Liver (tissue), 10 donors: ENCODE measurements at places on chromosomes 2 and 18. TPM values are rescaled to one million over a fixed set of nuclear protein-coding genes. Genes with fewer than 3 reads are reported as not detected.

DNA sequence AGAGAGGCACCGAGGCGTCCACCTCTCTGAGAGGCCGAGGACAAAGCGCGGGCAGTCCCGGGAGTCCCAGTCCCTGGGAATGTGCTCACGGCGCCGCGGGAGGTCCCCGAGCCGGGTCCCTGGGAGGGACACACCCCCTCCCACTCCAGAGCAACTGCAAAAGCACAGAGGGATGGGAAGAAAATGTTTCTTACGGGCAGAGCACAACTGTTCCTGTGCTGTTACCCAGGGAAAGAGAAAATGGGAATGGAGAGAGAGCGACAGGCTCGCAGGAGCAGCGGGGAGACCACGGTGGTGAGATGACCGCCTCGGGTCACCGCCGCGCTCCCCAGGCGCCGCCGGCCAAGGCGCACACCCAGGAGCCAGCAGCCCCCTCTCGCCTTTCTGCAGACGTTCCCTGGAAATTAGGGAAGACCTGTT lies 1.2 kb upstream of the BCL11A start:
- peak overlapping the region; percentile 71 for H3K4me3 ChIP-seq
- no peaks in the 10 kb centered on the region for H3K36me3 ChIP-seq
- peaks cover 64% of the 10 kb centered on the region for H3K4me1 ChIP-seq
- peak; percentile 56 for DNase-seq
- peaks cover 4% of the 10 kb centered on the region for H3K27me3 ChIP-seq

DNA sequence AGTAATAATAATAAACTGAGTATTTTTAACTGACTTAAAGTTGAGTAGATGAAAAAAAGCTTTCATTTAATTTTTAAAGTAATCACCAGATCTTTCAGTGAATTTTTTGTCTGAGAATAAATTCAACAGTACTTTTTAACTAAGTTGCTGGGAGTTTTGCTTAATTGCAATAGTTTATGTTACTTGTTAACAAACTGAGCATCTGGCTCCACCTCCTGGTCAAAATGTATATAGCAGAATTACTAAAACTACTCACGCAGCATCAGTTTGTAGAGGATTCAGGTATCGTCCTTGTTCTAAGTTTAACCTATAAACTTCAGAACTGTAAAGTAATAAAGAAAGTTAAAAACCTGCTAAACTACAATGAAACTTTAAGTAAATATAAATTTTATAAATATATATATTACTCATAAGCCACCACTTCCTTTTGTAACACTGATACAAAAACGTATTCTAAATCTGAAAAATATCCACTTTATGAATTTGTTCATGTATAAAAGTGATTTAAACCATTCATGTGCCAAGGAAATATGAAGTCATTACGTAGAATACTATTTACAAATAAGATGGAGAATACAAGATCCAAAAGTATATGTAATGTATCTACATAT lies 21.3 kb downstream of the NOL10 start:
- no peak for DNase-seq
- no peak overlapping the region for H3K27ac ChIP-seq

- H3K4me3 ChIP-seq = no peak overlapping the region
- H3K4me1 ChIP-seq = no peaks in the 10 kb centered on the region
- no peak overlapping the region for H3K27ac ChIP-seq
- DNase-seq = no peak
Observed at GRCh38 chr2:239695106-239695727, 294.4 kb upstream of the HDAC4 start.

Gene ALPG
- total RNA-seq = not detected

Gene IFIH1
- total RNA-seq = 13.2 TPM
